ENCODE measurements at places on chromosomes 6 and 20.
A peak's percentile ranks its signal among the peaks of the same experiment; 100 is the strongest.

DNA sequence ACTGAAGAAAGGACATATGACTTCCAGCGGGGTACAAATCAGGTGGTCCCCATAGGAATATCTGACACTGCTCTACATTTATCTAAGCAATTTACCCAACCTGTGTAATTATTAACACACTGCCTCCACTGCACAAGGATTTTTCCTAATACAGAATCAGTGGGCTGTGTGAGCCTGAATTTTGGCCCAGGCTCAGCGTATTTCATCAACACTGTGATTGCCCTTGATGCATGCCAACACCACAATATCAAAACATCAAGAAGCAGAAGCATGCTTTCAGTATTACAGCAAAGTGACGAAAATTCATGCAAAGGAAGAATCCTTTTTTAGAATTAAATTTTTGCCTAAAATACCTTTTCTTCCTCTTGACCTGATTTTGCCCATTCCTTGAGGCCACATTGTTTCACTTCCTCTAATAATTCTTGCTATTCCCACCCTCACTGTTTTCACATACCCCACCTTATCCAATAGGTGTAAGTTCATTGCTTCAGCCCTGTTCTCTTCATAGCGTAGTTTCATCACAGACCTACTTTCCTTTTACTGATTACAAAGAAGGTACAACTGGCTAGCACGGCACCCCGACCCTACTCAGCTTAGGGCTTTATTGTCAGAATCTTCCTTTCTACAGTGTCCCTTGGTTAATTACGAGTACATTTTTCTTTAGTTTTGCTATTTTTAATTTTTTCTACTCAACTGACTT lies 83.7 kb upstream of the PTCHD4 start:
- no peak for DNase-seq

DNA sequence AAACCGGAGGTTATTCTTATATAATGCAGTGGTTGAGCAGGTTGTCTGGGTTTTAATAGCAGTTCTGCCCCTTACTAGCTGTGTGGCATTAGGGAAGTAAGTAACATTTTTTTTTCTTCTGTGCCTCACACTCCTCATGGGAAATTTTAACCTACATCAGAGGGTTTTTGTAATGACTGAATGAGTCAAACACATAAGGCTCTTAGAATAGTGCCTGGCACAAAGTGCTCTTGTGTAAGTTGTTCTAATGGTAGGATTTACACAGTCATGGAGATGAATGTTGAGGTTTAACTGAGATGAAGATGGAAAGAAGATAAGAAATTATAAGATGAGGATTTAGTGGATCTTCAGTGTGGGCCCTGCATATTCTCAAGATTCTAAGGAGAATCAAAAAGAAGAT lies 68.4 kb upstream of the PHIP start:
- no peak for DNase-seq

DNA sequence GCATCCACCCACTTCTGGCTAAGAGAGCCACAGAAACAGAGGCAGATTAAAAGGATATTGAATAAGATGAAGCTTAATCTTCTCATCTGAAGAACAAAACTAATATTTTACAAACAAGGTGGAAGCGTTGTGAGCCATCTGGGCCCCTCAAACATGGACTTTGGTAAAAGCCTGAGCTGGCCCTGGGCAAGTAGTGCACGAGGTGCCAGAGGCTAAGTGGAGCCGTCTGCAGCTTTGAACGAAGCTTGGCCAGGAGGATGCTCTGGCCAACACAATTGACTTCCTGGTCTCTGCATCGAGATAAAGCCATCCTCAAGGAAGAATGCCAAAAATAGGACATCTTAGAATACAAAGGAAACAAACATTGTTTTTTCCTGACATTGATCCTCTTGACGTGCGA lies 53.2 kb upstream of the PLEKHG1 start:
- DNase-seq, result no peak

GRCh38 chr6:97842521-97842920 lies 559.5 kb upstream of the MMS22L start:
- no peak for DNase-seq

DNA sequence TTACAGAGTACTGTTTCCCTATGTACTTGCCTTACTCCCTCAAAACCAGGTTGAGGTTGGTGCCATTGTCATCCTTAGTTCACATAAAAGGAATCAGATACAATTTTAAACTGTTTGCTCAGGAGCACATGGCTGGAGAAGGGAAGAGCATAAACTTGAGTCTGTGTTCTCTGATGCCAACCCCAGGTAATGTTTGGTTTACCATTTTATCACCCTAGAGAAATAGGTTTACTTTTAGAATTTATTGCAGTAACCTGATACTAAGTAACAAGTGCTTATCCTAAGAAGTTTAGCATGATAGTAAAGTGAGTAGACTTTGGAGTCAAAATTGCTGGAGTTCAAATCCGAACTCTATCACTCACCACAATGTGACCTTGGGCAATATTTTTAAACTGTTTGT lies 86.3 kb downstream of the RFPL4B start:
- peak; percentile 3 for DNase-seq

DNA sequence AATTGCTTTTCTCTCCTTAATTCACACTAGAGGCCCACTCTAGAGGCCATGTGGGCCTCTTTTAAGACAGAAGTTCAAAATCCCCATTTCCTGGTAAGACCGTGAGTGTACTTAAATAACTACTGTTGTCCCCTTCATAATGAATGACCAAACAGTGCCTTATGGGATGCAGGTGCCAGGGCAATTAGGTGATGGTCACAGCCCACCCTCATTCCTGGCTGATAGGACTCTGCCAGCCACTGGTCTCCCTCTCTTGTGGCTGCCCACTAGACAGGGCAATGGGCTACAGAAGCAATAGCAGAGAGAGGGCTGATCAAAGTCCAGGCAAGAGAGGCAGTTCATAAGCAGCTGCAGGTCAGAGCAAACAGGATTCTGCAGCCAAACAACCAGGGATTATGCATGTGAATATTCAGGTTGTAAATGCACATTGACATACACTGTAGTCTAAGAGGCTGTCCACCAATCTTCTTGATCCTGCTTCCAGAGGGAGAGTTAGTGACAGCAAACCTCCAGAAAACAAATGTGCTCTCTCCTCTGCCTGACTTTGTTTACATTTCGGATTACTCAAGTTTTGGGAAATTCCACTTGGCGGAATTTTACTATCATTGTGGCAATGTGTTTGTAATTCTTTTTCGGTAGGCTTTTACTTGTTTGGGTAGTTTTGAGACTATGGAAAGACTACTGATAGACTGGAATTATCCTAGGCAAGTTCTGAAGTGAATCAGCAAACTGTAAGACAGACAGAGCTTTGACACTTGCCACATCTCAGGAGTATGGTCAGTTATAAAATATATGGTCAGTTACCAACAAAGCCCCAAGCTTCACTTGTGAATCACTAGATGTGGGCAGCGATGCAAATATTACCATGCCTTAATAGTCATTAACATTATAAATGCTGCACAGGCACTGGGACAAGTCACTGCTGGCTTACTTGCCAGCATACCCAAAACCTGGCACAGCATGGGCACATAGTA lies 12.8 kb downstream of the PTPRK start:
- peak; percentile 84 for DNase-seq

- no peak for DNase-seq
Measured at GRCh38 chr6:128437685-128438084, 82.7 kb downstream of the PTPRK start.

DNA sequence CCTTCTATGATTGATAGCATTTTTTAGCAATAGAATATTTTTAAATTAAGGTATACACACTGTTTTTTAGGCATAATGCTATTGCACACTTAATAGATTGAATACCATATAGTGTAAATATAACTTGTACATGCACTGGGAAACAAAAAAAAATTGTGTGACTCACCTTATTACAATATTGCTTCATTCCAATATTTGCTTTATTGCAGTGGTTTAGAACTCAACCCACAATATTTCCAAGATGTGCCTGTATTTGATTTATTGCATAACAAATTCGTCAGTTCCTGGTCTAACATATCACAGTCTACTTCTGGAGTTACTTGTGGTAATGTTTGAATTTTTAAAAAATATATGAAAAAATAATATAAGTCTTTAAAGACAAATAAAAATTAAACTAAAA lies 41.9 kb upstream of the DEFB112 start:
- peak; percentile 58 for DNase-seq

DNA sequence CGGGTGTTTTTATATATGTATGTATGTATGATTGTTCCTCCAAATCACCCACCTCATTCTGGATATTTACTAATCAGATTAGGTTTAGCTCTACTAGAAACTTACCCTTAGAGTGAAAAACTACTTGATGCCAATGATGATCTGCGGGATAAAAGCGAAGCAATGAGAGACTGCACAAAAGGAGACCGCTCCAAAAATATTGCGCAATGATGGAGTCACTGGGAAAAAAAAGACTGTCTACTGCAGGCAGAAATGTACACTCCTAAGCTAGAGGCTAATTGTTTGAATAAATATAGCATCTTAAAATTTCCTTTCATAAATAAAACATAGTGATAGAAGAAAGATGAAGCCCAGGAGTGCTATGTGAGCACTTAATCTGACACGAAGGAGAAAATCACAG lies 7.3 kb downstream of the RAB32 start:
- no peak for DNase-seq

DNA sequence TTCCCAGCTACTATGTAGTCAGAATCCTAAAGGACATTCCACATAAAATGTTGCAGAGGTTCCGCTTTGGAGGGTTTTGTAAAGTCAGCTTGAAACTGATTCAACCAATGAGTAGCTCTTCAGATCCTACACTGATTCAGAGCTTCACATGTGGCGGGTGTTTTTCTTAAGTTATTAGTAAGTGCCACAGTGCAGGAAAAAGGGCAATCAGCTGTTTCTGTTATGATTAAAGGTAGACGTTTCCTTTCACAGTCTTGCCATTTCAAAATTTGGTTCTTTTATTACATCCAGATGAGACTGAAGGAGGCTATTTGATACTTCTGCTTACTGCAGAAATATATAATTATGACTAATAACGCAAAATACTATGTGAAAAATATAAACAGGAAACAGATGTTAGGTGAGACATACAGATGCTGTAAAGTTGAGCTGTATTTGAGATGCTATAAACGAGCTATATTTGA lies 443.9 kb downstream of the CDKAL1 start:
- no peak for DNase-seq
